ENCODE measurements at places on chromosomes 11 and 22.

- DNase-seq: no peak
Observed at GRCh38 chr11:133953547-133953946, 3.2 kb downstream of the IGSF9B start.

DNA sequence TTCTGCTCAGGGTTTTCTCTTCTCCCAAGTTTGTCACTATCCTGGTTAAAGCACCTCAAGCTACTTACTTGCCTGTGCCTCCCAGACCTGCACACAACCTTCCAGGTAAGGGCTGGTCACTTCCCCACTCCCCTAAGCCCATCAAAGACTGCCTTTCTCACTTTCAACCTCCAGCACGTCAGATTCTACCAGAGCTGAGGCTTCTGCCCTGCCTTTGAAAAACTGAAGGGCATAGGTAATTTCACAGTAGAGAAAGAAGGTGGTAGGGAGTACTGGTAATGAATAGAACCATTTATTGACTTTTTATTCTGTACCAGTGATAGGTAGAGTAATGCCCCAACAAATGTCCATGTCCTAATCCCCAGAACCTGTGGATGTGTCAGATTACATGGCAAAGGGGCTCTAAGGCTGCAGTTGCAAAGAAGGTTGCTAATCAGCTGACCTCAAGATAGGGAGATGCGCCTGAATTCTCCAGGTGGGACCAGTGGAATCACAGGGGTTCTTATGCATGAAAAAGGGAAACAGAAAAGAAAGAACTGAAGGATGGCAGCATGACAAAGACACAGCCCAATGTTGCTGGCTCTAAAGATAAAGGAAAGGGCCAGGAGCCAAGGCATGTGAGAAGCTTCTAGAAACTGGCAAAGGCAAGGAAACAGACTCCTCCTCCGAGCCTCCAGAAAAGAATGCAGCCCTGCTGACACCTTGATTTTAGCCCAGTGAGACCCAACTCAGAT is 89.0 kb downstream of the SLC1A2 start:
- no peak for DNase-seq

GRCh38 chr11:118569670-118570069 is 2.5 kb upstream of the ARCN1 start:
- DNase-seq: no peak

- DNase-seq: no peak
Observed at GRCh38 chr11:2752923-2753322, 53.1 kb upstream of the KCNQ1OT1 start.

DNA sequence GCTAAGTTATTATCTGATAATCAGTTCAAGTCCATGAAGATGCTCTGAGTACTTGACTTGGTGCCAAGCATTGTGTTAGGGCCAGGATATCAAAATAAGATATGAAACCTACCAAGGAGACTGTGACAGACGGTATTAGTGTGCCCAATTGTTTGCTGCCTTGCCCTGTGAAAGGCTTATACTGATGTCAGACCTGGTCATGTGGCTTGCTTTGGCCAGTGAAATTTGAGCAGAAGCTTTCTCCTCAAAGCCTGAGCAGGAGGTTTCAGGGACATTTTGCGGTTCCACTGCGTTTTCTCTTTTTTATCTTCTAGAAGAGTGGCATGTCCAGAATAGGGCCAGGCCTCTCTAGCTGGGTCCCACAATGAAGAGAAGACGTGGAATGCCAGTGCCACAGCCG is 15.8 kb upstream of the PKNOX2 start:
- no peak for DNase-seq

- DNase-seq: no peak
Observed at GRCh38 chr22:46582281-46582933, 37.8 kb upstream of the GRAMD4 start.

DNA sequence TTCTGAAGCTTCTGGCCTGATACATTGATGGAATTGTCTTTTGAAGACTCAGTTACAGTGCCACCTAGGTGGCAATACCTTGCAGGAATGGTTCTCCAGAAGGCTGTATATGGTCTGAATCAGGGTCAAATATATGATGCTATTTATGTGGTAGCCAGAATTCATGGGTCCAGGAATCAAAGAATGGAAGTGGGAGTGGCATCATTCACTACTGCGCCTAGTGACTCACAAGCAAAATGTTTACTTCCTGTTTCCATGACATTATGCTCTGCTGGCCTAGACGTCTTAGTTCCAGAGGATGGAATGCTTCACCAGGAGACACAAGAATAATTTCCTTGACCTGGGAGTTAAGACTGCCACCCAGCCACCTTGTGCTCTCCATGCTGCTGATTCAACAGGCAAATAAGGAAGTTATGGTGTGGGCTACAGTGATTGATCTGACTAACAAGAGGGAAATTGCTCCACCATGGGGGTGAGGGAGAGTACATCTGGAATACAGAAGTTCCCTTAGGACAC is 491.8 kb downstream of the ETS1 start:
- DNase-seq: no peak

GRCh38 chr22:26437694-26438392 is 8.8 kb downstream of the ASPHD2 start:
- no peak for DNase-seq

- DNase-seq: no peak
Observed at GRCh38 chr22:50305923-50306566, 1.4 kb downstream of the PLXNB2 start.

GRCh38 chr22:26835929-26836528 is 178.6 kb downstream of the MIAT start:
- DNase-seq: peak; percentile 19

- no peak for DNase-seq
Observed at GRCh38 chr11:81377418-81377817, 1356.2 kb downstream of the FAM181B start.

- no peak for DNase-seq
Observed at GRCh38 chr11:119650251-119650650, 78.7 kb downstream of the NECTIN1 start.

GRCh38 chr22:32044913-32045312 is 1.9 kb downstream of the SLC5A1 start:
- DNase-seq: no peak

DNA sequence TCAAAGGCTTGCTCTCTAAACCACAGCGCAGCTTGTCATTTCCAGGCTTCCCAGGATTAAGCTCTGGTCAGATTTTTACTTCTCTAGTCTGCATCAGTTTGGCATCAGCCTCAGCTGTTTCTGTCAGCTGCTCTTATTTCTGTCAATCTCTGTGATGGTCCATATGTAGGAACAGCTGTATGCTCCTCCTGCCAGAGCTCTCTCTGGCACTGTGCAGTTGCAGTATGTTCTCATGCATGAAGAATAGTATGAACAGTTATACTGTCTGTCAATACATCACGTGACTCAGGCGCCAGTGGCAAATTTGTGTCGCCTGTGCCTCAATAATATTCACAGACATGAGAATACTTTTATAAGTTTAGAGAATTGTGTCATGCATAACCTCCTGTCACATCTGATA is 6.7 kb downstream of the OR6M1 start:
- DNase-seq: no peak

DNA sequence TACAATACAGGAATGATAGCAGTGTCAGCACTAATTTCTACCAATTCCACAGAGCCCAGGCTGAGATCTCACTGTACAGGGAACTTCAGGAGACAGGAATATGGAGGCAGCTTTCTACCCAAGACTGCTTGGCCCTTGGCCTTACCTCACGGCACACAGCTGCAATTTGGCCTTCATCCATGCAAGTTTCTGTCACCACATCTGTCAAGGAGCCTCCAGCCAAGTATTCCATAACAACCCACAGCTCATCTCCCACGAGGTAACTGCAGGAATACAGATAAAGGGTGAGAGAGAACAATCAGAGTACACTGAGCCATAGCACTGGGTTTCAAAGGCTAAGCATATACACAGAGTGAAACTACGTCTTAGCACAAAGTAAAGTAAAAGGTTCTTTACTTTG is 39.0 kb upstream of the GDPD4 start:
- no peak for DNase-seq

- no peak for DNase-seq
Observed at GRCh38 chr11:69483691-69484426, 2.4 kb downstream of the LINC01488 start.

GRCh38 chr11:130428316-130429119 is at the start of gene ADAMTS8:
ADAMTS8 (minus strand) TSS chr11:130428609; CDS start chr11:130428286, 323 bp downstream.
- no peak for DNase-seq

DNA sequence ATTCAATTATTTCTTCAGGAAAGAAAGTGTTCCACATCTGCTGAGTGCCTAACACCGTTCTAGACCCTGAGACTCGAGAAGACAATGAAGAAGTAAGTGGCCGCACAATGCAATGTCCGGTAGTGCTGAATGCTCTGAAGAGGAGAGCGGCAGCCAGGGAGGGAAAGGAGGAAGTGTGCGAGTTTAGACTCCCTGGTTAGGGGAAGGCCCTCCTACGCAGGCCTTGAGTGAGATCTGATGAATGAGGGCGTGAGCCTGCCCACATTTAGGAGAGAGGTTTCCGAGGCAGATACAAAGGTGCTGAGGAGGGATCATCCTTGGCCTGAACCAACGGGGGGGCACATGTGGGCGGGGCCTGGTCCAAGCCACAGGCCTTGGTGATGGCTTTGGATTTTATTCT is 558.6 kb downstream of the NTM start:
- no peak for DNase-seq

- DNase-seq: no peak
Observed at GRCh38 chr22:45318558-45319323, 9.0 kb downstream of the FAM118A start.

GRCh38 chr11:66478729-66479393 is 1.4 kb upstream of the DPP3 start:
- no peak for DNase-seq

DNA sequence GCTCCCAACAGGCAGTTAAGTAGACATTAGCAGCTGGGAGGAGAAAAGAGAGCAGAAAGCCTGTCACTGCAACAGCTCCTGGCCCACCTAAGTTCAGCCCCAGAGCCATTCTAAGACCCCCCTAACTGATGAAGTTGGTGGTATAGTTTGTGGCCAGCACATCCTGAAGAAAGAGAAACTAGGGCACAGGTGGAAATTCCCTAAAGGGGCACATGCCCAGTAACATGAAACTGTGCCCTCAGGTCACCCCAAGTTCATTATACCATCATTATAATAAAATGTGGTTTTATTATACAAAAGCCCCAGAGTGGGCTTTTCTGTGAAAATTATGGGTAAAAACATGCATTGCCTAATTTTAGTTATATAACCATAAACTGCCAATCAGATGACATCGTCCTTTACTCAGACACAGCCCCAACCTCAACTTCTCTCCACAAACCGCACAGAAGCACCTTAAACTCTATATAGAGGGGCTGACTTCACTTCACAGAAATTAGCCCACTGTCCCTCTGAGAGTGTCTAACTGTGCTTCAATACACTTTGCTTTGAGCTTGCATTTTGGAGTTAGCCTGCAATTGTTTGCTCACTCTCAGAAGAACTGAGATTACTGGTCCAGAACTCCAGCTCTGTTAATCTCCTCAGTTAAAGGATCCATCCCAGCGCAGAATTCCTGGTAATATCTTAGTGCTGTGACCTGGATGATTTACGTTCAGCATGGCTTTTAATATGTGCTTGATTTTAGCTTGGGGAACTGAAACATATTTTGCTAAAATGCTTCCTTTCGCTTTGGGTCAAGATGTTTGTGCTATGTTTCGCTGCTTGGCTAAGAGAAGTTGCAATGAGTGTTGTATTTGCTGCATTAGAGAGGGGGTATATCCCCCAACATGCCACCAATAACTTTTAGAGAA is 1.8 kb upstream of the APOL3 start:
- DNase-seq: peak; percentile 21

DNA sequence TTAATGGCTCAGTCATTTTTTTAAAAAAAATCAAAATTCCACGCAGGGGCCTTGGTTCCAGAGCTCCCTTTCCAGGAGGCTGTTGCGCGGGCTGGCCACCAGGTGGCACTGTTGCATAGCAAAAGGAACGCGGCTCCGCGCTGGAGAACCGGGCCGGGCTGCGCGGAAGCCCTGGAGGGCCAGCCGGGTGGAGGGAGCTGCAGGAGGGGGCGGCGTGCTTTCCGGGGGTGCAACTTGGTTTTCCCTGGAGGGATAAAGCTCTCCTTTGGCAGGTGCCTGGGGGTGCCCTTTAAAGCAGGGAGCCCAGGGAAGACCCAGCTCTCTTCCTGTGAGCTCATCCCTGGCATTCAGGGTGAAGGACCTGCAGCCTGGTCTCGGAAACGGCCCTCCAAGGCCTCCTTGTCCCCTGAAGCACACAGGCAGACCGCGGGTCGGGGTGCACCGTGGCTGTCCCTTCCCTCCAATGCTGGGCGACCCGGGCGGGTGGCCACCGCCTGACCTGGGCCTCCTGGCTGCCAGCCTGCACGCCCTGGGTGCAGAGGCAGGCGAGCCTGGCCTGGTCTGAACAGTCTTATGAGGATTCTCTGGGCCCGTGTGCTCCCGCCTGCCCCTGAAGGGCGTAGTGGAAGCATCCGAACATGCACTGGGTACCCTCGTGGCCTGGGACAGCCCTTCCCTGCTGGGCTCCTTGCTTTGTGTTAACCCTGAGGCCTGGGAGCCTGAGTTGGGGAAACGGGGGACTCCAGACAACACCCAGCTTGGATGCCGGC is 23.4 kb downstream of the KRTAP5-5 start:
- peak; percentile 51 for DNase-seq

DNA sequence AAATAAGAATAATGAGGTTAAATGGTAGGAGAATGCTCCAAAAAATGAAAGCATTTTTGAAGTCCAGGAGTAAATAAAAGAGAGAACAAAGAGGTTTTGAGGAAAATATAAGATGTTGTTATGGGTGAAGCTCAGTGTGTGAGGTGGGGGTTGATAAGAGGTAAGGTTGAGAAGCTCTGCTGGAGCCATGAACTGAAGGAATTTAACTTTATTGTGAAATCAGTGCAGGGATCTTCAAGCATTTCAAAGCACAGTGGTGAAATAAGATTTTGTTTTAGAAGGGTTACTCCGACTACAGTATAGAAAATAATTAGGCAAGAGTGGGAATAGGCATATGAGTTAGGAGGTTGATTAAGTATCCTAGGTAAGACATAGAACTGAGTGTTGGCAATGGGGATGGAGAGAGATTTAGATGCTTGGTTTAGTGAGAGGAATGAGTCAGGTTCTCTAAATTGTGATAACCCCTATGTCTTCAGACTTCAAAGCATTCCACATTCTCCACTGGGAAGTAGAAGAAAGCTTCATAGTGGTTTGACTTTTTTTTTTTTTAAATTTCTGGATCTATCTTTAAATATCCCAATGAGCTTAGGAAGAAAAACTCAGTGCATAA is 403.2 kb downstream of the AASDHPPT start:
- DNase-seq: no peak

DNA sequence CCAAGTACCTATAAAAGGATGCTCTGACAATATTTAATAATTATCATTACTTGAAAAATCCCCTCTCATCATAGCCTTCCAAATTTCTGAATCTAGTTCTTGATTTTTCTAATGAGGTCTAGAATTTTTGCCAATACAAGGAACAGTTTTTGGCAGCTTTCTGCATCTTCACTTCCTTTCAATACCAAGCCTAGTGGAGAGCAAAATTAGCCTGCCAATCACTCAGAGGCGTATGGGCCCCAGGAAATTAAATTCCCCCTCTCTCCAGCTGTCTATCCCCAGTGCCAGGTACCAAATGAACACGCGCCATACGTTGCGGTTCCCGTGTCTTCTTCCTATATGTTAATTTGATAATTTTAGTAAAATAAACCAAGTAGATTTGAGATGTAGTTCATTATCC is 293.9 kb downstream of the NTM start:
- DNase-seq: no peak

DNA sequence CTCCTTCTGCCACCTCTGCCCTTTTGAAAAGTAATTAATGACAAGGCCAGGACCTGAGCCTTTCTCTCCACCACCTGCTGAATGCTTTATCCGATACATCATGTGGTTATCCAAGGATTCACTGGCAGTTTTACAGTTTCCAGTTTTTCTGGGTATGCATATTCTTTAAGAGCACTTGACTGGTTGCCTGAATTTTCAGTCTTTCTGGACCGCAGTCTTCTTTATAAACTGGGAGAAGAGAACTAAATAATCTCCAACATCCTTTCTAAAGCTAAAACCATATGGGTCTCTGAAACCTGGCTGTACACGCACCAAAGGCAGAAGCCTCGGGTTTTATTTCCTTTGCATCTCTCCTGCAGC is 65.1 kb downstream of the BTG4 start:
- DNase-seq: no peak
